A172 (cell line): ENCODE measurements at places on chromosomes 4 and X.

- DNase-seq: no peak
Measured at GRCh38 chr4:36549992-36550391, 268.6 kb downstream of the DTHD1 start.

GRCh38 chr4:59597536-59598329 is 1602.4 kb upstream of the ADGRL3 start:
- DNase-seq: no peak

DNA sequence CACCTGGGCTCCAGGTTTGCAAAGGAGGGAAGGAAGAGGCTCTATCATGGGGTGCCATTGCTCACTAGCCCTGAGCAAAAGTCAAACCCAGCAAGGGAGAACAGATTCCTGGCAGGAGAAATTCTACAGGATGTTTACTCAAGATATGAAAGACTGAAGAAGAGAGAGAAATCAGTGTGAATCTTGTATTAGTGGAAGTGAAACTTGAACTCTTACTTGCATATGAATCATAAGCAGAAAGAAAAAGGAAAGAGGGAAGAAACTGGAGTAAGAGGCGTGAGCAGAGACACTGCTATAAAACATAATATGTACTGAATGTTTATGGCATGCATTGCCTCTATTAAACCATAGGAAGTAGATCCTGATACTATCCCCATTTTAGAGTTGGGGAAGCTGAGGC is 60.9 kb downstream of the C4orf46 start:
- DNase-seq: no peak

DNA sequence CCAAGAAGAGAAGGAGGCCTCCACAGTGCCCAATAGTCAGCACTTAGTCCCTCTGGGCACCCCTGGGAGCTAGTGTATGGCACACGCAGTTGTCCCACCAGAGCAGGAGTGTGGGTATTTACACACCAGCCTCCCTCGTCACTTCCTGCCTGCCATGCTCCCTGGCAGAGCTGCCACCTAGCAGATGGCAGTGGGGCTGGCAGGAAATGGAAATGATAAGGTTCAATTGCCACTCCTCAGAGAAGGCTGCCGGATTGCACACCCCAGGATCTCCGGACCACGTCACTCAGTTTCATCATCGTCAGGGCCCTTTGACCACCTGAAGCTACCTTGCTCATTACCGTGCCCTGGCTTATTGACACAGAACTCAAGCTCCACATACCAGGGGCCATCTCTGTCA is 173.3 kb upstream of the PSAPL1 start:
- no peak for DNase-seq

DNA sequence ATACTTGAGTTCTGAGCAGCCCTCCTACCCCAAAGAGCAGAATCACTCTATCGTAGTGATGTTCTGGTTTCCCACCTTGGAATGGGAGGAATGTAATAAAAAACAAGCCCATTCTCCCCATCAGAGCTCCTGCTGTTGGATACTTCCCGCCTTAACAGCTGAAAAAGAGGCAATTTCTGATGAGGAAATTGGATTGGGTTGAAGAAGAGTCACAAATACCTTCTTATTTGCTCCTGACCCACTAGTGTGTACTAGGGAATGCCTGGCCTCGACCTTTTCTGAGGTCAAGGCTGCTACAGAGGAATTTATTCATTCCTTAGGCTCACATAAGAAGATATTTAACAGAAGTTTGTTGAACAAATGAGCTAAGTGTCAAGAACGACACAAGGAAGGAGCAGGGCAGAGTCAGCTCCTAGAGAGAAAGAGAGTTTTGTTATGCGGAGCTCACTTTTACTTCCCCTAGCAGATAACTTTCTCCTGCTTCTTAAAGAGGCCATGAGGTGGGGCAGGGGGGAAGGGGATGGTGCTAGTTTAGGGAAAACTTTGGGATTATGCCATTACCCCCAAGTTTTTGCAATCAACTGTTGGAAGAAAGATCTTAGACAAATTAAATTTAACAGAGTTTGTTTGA is 273.8 kb upstream of the CLNK start:
- no peak for DNase-seq

DNA sequence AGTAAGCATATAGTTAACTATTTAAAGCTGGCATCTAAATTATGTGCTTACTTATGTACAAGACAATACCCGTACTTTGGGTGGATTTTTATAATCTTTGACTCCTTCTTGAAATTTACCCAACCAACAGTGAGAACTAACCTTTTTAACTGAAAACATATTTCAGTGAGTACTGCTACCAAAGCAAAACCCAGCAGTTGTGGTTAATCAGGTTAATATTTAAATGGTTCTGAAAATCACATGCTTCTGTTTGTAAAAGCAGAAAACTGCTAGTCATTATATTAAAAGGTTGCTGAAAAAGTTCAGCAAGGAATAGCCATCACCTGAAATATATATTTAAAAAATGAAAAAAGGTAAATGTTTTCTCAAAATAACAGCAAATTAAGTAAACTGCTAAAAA is 20.0 kb downstream of the UBE2D3 start:
- no peak for DNase-seq

DNA sequence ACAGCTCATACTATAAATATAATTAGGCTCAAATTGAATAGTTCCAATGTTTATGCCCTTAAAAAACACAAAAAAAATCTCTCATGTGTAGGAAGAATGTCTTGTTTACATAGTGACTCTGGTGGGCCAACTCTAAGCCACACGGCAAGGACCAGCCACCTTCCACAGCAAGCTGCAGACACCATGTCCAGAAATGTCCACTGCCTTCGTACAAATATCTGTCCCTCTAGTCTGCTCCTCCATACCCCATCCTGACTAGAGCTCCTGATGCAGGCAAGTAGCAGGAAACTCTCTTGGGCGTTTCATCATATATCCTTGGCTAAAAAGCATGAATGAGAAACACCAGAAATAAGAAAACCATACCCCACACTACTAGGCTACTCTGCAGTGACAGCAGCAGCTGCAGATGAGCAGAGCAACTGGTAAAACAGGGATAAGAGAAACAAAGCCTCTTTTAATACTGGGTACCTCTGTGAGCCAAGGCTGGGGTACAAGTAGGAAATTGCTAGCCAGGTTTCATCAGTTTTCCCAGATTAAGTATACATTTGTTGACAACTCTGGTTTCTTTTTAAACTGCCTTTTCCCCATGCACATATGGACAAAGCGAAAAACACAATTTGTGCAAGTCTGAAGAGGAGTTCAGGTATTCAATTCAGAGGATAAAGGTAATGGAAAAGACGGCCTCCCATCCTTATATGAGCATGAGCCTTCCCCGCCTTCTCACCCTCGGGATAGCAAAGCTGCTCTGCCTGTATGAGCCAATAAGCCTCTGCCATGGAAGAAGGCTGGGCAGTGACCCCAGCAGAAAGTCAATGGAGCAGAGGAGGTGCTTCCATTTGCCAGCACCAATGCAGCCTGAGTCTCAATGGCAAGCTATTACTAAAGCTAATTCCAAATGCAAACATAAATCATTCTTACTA is 245.4 kb downstream of the DCLK2 start:
- no peak for DNase-seq

- no peak for DNase-seq
Measured at GRCh38 chr4:109645874-109646710, 57.2 kb downstream of the CASP6 start.

DNA sequence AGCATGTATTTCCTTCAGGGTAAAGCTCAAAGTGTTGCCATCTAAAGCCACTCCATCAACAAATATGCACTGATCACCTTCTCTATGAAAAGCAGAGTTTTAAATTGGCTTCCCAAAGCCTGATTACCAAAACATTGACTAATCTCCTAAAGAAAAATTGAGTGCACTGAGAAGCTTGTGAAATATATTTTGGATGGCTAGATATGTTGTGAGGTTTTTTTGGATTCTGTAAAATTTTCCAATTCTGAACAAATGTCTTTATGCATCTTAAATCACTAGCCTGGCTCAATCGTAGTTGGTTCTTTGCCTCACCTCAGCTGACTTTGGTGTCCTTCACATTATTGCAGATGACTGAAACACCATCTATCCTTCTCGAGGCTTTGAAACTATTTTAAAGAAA is 14.9 kb upstream of the EXOSC9 start:
- DNase-seq: no peak

DNA sequence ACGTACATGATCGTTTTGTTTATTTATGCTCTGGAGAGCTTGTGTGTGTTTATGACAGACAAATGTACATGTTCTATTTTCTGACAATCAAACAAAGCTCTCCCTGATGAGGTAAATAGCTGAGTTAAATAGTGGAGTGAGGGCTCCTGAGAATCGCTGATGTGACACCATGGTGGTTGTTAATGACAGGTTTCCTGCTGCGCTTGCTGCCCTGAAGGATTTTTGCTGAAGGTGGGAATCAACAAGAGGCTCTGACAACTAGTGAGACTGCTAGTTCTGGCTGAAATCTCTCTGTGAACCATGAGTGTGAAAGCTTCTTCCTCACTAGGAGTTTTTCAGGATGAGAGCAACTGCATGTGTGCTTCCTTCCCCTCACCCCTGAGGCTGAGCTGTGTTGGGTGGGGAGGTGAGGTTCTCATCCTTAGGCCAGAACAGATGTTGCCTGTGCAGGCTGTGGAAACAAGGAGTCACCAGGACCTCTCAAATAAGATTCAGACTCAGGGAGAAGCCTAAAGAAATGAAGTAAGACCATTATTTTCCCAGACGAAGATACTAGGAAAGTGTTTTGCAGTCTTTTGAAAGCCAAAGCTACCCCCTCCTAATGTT is 173.4 kb upstream of the JADE1 start:
- no peak for DNase-seq

DNA sequence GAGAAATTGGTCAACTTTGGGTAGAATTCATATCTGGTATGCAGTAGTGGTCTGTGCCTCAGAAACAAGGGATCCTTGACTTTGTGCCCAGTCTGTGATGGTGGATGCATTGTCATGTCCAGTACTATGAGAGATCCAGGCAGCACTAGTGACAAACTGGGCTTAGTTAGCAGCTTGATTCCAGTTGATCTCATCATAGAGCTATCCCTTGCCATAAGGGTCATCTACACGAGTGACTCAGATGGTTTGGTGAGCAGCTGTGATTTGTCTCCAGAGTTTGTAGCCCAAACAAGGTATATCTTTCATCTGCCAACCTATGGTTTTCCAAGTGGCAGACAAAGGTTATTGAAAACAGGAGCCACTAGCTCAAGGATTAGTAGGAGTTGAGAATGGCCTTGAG is 298.8 kb downstream of the GBA3 start:
- DNase-seq: no peak

DNA sequence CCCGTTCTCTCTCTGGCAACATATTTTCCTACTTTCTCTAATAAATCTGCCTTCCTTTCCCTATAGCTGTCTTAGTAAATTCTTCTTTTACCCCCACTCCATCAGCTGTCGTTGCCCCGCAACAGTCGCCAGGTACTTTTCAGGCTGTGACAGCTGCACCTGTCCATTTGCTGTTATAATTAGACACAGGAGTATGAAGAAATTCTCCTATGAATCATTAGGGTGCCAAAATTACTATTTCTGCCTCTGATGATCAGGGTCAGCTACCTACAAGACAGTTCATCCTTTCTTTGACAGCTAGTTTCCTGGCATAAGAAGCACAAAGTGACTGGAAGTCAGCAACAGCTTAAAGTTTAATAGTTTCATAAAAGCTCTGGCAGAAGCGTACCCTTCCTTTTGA is 19.5 kb upstream of the GALNTL6 start:
- no peak for DNase-seq

DNA sequence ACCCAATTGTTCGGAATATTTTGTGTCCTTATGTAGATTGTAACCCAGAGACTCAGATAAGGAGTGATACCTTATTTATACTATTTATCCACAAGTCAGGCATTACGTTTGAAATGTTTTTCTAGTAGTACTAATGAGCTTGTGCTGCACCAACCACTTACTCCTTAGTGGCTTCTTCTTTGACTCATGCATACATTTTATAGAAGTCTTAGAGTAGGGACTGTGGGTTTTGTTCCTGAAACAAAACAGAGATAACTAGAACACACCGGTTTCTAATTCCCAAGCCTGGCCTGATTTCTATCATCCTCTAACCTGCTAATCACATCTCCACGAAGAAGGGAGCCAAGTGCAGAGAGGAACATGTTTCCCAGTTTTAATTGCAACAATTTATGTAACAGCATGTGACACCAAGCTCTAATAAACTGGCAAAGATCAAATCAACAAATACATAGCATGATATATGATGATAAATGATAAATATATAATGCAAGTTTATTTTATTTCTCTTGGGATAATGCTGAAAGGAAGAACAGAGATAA is 32.3 kb downstream of the MGARP start:
- DNase-seq: no peak

DNA sequence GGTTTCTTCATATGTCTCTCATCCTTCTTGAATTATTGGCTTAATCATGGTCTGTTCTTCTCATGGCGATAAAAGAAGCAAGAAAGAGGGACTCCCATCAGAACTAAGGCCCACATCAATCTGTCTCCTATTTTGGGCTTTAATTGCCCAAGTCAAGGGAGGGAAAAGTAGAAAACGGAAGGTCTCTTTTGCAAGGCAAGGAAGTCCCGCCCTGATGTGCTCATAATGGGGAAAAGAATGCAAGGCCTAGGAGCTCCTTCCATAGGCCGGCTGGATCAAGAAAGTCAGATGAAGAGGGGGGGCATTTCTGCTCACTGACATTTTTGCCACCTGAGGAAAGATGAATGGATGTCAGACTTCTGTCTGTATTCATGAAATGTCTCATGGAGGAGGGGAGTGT is 127.7 kb upstream of the RPS6KA3 start:
- no peak for DNase-seq

- peak; percentile 0 for DNase-seq
Measured at GRCh38 chrX:104137496-104137895, 19.3 kb downstream of the SLC25A53 start.

- DNase-seq: no peak
Measured at GRCh38 chr4:118997601-118998000, 108.9 kb downstream of the SYNPO2 start.

DNA sequence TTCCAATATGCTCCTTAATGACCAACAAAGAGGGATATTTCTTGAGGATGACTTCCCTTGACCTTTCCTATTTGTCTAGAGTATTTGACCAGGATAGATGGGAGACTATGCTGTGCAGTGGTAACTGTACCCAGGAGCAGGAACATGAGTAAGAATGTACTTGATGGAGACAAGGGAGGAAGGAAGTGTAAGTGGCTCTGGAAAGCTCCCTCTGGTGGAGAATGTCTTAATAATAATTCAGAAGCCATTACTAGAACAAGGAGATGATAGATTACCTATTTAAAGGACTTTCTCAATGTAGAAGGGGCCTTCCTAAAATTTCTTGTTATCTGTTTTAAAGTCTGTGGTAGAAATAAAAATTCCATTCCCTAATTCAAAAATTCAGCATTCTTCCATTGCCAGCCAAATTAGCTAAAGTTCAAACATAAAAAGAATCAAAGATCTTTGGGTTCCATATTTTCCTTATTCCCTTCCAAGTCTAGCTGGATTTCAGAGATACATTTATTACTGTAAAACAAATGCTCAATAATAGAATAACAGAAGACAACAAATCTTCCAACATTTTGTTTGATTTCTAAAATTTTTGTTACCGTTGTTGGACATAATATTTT is 83.8 kb downstream of the GRID2 start:
- DNase-seq: peak; percentile 66

- DNase-seq: no peak
Measured at GRCh38 chr4:186812592-186812991, 88.9 kb upstream of the FAT1 start.

GRCh38 chrX:136380010-136380769 is 79.4 kb downstream of the ADGRG4 start:
- DNase-seq: no peak

GRCh38 chr4:7815981-7816380 is 123.7 kb downstream of the AFAP1 start:
- DNase-seq: no peak
